ENCODE measurements at places on chromosomes 13 and 19.

GRCh38 chr13:80473695-80474094 lies 132.8 kb upstream of the SPRY2 start:
- DNase-seq, result no peak

GRCh38 chr13:91513790-91514189 lies 115.4 kb downstream of the GPC5 start:
- DNase-seq, result no peak

DNA sequence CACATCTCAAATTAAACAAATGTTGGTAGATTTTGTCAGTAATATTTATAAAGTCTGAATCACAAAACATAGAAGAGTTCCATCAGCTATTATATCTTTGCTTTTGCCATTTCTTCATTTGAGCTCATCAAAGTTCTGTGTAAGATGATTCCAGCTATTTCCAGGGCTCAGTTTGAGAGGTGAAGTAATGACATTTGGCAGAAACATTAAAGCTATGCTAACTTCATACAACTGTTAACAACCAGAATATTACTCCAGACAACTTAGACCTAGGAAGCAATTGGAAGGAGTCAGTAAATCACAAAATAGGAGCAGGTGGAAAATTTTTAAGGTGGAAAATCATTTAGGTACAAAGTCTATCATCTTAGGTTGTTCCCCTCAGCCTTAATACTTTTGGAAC lies 76.2 kb upstream of the CSNK1A1L start:
- DNase-seq, result no peak

DNA sequence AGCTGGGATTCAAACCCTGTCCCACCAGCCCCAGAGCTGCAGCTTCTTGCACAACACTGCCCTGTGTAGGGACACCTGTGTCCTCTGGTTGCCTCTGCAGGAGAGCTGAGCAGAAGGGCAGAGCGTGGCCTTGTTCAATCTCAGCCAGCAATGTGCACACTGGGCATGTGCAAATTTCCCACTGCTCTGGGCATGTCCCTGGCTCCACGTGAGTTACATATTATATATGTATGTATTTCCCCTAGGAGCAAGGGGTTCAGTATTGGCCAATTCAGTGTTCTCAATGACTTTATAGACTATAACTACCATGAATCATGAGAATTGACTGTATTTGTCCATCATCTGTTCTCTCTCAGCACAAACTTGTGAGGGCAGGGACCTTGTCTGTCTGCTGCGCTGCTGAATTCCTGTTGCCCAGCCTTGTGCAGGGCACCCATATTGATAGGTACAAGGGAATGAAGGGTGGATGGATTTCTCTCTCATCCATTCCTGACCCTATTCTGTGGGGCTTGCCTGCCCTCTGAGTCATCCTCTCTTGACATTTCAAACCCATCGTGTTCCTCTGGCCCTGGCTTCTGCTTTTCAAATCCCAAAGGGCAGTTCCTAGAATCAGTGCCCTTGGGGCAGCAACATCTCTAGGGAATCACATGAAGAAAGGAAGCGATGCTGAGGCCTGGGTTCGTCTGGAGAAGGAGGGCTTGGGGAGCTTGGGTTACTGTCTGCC lies 69.7 kb downstream of the ERICH6B start:
- no peak for DNase-seq

DNA sequence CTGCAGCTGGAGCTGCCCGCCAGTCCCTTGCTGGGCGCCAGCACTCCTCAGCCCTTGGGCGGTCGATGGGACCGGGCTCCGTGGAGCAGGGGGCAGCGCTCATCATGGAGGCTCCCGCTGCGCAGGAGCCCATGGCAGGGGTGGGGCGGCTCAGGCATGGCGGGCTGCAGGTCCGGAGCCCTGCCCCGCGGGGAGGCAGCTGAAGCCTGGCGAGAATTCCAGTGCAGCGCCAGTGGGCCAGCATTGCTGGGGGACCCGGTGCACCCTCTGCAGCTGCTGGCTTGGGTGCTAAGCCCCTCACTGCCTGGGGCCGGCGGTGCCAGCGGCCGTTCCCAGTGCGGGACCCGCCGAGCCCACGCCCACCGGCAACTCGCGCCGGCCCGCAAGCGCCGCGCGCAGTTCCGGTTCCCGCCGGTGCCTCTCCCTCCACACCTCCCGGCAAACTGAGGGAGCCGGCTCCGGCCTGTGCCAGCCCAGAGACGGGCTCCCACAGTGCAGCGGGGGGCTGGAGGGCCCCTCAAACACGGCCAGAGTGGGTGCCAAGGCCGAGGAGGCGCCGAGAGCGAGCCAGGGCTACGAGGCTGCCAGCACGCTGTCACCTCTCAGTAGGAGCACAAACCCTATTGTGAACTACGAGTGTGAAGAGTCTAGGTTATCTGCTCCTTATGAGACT lies 687.1 kb downstream of the PCDH17 start:
- DNase-seq, result no peak

DNA sequence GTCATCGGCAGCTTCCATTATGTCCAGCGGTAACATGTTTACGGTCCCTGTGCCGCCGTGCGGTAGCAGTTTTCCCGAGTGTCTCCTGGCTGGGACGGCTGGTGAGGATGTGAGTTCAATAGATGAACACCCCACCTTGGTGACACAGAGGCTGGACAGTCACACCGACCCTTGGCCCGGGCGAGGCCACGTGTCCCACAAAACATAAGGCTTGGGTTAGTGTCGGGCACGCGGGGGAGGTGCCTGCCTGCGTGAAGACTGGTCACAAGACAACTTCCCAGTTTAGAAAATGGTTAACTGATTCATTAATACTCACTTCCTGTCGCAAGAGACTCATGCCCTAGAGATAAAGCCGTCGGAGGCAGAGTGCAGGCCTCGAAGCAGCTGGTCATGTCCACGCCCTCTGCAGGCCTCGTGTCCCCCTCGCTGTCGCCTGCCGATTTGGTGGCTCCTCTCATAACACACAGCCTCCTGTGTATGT lies 17.2 kb downstream of the RASA3 start:
- no peak for DNase-seq

DNA sequence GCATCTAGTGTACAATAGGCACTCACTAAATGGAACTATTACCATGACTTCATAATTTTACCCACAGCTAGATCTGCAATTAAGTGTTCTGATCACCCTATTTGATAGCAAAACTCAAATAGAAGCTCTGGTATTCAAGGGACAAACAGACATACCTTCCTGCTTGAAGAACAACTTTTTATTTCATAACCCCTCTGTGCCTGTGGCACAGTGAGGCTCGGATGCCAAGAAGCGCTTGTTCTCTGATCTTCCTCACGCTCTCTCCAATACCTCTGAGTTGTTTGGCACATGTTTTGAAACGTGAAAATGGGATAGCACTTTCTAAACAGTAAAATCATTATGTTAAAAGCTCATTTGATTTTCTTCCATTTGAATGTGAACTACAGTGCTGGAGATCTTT lies 232.0 kb downstream of the KLF5 start:
- DNase-seq, result no peak

- DNase-seq, result no peak
These were observed 7.7 kb downstream of the NPHS1 start for GRCh38 chr19:35844482-35845214.

DNA sequence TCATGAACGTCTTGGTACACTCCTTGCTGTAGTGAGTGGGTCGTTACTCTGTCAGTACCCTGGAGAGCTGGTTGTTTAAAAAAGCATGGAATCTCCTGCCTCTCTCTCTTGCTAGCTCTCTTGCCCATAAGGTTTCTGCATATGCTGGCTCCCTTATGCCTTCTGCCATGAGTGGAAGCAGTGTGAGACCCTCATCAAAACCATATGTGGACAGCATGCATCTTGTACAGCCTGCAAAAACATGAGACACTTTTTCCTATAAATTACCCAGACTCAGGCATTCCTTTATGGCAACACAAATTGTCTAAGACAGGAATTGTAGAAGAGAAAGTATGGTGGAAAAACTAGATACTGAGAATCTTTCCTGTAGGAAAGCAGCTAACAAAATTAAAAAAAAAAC lies 516.3 kb downstream of the SLITRK6 start:
- no peak for DNase-seq

DNA sequence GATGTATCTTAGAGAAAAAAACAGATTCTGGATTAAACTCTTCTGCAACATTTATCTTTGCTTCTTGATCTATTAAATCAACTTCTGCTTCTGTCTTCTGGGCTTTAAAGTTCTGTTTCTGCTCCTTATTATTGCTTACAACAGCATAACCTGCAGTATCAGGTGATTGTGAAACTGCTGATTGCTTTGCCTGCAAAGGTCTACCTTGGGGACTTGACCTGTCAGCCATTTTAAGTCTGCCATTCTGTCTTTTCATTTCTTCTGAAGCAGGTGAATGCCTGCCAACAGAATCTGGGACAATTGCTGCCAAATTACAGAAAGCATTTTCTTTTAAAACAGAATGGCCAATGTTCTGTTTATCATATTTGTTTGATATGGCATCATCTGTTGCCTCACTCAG lies 31.1 kb downstream of the TEX30 start:
- DNase-seq, result no peak

GRCh38 chr19:45468803-45469131 lies 971 bp downstream of the FOSB start:
- DNase-seq, result peak; percentile 73

DNA sequence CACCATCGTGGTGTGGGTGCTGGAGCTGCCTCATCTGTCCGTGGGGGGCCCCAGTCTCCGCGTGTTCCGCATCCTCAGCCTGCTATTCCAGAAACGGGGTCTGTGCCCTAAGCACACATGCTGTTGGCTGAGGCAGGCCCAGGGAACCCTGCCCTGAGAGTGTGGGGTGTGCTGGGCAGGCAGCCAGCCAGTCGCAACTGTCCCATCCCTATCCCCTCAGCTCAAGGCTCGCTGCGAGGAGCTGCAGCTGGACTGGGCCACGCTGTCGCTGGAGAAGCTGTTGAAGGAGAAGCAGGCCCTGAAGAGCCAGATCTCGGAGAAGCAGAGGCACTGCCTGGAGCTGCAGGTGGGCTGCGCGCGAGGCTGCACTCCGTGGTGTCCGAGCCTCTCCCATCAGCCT lies 21.9 kb downstream of the PLEKHJ1 start:
- DNase-seq, result no peak

GRCh38 chr13:77001963-77002587 lies 10.2 kb downstream of the CLN5 start:
- no peak for DNase-seq

DNA sequence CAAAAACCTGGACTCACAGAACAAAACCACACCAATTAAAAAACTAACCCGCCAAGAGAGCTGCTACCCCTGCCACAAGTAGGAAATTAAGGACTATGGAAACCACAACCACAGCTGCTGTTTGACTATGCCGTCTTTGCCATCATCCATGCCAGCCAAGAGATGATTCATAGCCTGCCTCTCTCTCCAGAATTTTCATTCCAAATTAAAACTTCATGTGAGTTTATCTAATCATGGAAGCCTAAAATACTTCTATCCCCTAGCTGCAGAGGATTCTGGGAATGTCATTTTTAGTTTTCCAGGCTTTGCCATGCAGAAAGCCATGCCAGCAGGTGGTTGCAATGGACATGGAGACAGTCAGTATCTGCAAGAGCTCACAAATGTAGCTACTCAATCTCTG lies 27.6 kb upstream of the GTF2F2 start:
- DNase-seq, result no peak

GRCh38 chr19:27652281-27652680 lies 1560.7 kb downstream of the UQCRFS1 start:
- no peak for DNase-seq

- DNase-seq, result no peak
These were observed 9.0 kb upstream of the STRN4 start for GRCh38 chr19:46755077-46755852.

DNA sequence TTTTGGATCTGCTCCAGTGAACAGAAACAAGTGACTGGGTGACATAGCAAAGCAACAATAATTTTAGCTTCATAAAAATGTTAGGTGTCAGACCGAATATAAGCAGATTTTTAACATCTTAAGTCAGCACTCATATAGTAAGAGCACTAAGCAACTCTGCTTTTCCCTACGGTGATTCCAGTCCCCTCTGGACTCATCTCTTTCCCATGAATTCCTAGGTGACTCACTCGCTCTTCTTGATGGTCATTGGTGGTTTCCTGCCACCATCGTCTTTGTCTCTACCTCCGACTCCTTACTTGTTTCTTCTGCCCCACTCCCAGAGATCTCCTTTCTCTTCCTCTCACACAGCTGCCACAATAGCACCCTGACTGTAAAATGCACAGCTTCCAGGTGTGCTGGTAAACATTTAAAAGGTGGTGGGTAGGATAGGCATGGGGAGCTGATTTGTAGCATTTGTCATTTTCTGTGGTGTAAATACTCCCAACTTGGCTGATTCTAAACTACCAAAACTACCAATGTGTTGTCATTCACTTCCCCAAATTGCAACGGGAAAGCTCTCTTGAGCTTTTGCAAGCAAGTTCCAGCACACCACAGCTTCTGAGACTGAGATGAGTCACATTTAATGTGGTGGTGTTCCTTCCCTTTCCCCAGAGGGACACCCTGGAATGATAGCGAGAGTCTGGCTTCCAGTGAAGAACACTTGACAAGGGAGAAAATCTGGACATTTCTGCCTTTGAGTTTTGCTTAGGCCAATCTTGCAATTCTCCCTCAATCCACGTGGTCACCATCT lies 42.8 kb upstream of the CLDN10 start:
- no peak for DNase-seq

DNA sequence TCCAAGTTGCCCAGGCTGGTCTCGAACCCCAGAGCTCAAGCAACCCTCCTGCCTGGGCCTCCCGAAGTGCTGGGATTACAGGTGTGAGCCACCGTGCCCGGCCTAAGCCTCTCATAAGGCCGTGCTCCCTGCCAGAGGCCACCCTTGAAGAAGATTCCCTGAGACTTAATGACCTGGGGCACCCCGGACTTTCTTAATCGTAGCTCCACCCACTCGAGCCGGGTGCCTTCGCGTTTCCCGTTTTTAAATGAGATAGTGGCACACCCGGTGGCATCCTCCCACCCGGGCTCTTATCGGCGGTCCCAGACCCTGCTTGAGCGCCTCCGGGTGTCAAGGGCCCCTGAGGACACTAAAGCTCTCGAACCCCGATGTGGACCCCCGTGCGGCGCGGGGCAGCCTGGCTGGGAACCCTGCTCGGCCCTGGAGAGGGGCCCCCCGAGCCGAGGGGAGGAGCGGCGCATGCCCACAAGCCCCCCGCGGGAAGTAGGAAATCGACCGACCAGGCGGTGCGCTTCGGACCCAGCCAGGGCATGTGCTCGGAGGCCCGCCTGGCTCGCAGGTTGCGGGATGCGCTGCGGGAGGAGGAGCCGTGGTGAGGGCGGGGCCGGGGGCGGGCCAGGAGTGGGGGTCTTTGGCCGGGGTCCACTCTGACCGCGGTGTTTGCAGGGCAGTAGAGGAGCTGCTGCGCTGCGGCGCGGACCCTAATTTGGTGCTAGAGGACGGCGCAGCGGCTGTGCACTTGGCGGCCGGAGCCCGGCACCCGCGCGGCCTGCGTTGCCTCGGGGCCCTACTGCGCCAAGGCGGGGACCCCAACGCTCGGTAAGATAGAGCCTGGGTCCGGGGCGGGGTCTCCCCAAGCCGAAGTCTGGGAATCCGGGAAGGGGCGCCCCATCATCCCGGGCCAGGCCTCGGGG lies at the start of gene ANKLE1:
Gene ANKLE1, plus strand, starts transcription at position 511 of the 914 bp plus-strand sequence. Its CDS starts 20 bp downstream, at position 531.
- no peak for DNase-seq

DNA sequence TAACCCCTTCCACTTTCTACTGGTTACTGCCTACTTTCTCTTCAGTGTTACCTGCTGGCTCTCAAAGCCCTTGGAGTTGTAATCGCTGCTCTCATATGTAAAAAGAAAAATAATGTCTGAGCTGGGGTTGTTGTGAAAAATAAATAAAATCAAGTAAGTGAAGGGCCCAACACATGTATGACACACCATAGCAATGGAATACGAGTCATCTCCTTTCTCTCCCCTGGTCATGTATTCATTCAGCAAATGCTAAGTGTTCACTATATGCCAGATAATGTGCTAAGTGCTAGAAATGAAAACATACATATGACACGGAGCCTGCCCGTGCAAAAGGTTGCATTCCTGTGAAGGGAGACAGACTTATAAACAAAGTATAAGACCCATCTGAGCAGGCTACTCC lies 535.0 kb downstream of the RFC3 start:
- DNase-seq, result no peak
